ENCODE measurements at places on chromosomes 1 and 21. TPM values are rescaled to one million over a fixed set of nuclear protein-coding genes. Genes with fewer than 3 reads are reported as not detected.

Gene DSCAM
- not detected for polyA plus RNA-seq

Gene OR2T2
- polyA plus RNA-seq, result not detected

Gene DRAXIN
- 0.08 TPM for polyA plus RNA-seq

Gene SYT2
- polyA plus RNA-seq, result not detected

Gene ST3GAL3
- polyA plus RNA-seq, result 16.1 TPM

Gene KRTAP13-2
- polyA plus RNA-seq, result not detected

Gene CYB5RL
- polyA plus RNA-seq, result 4.8 TPM

Gene ZNF697
- polyA plus RNA-seq, result not detected

Gene PIK3C2B
- polyA plus RNA-seq, result 8.5 TPM

Gene STIL
- polyA plus RNA-seq, result 0.48 TPM

Gene TAF12
- polyA plus RNA-seq, result 47.2 TPM

Gene NUF2
- 0.13 TPM for polyA plus RNA-seq

Gene KCNE1
- polyA plus RNA-seq, result not detected

Gene C1orf56
- 4.9 TPM for polyA plus RNA-seq

GRCh38 chr1:32199717-32200072 is 700 bp upstream of the CCDC28B start:
- H3K27ac ChIP-seq, result peak overlapping the region; percentile 98
- DNase-seq, result no peak
- peak overlapping the region; percentile 96 for H3K4me3 ChIP-seq
- H3K36me3 ChIP-seq, result no peaks in the 10 kb centered on the region
- no peaks in the 10 kb centered on the region for H3K27me3 ChIP-seq

- H3K4me3 ChIP-seq, result no peak overlapping the region
- peaks cover 6% of the 10 kb centered on the region for H3K36me3 ChIP-seq
- H3K4me1 ChIP-seq, result peaks cover 99% of the 10 kb centered on the region
- no peak for DNase-seq
- H3K27me3 ChIP-seq, result no peaks in the 10 kb centered on the region
Observed at GRCh38 chr1:206691604-206692003, 6.9 kb downstream of the MAPKAPK2 start.

DNA sequence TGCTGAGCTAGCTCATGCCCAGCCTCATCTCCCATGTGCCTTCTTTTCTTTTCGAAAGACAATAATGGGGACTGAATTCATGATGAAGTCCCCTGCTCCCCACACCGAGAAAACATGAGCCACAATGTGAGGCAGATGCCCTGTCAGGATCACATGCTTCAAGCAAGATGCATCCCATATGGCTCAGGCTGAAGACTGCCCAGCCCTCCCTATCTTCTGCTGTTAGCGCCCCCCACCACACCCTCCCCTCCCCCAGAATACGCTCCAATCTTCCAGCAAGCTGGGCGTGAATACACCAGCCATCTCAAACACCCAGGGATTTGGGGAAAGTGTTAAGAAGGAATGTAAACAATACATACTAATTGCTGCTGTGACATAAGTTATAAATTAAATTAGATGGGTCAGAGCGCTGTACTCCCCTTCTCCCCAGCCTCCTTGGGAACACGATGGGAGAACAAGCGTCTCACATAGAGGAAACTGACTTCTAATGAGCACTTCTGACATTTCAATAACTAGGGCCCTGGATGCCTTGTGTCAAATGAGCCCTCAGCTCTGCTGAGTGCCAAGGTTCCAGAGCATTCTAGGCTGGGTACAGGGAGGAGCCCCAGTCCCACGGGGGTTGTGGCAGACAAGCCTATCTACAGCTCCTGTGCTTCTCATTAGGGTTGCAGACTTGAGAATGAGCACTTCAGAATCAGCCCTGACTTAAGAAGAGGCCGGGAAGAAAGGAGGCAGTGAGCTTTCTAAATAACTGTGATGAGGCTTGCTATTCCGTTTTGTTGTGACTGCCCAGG is 55.6 kb downstream of the TNR start:
- H3K4me1 ChIP-seq, result peaks cover 4% of the 10 kb centered on the region
- H3K4me3 ChIP-seq, result no peak overlapping the region
- H3K27me3 ChIP-seq, result peaks cover 15% of the 10 kb centered on the region
- no peaks in the 10 kb centered on the region for H3K36me3 ChIP-seq

- H3K27me3 ChIP-seq, result no peaks in the 10 kb centered on the region
- DNase-seq, result peak; percentile 15
Observed at GRCh38 chr1:113872219-113872935, 865 bp upstream of the PTPN22 start.

DNA sequence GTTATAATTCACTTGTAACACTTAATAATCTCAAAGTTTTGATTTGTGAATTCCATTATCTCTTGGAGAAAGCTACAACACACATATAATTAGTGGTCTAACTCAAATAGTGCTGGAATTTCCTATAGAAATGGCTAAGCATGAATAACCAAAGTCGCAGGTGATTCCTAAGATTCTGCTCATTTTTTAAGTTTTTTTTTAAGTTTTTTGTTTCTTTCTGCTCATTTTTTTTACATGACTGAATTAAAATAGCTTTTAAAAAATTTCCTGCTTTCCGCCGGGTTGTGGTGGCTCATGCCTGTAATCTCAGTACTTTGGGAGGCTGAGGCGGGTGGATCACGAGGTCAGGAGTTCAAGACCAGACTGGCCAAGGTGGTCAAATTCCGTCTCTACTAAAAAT is 90.4 kb downstream of the APP start:
- H3K27ac ChIP-seq, result no peak overlapping the region
- H3K36me3 ChIP-seq, result peaks cover 12% of the 10 kb centered on the region
- no peak overlapping the region for H3K4me3 ChIP-seq
- peaks cover 15% of the 10 kb centered on the region for H3K4me1 ChIP-seq
- no peak for DNase-seq

DNA sequence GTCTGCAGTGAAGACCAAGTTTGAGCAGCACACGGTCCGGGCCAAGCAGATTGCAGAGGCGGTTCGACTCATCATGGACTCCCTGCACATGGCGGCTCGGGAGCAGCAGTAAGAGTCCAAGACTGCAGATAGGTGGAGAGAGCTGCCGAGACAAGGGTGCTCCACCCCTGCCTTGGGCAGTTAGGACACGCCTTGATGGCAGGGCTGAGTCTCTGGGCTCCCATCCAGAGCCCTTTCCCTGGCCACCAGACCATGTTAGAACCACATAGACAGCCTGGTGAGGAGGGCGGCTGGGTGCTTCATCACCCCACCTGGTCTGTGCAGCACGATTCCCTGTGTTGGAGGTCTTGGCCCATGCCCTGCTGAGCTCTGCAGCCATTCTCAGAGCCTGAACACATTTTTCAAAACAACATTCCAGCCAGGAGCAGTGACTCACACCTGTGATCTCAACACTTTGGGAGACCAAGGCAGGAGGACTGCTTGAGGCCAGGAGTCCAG is 17.3 kb upstream of the MIIP start:
- no peaks in the 10 kb centered on the region for H3K27me3 ChIP-seq
- no peak overlapping the region for H3K4me3 ChIP-seq

GRCh38 chr21:37767984-37768383 is 148.3 kb downstream of the KCNJ6 start:
- no peaks in the 10 kb centered on the region for H3K36me3 ChIP-seq
- H3K4me3 ChIP-seq, result no peak overlapping the region
- H3K27ac ChIP-seq, result no peak overlapping the region
- no peak for DNase-seq

GRCh38 chr1:170301596-170301995 is 155.8 kb downstream of the NTMT2 start:
- H3K4me1 ChIP-seq, result no peaks in the 10 kb centered on the region
- no peak overlapping the region for H3K27ac ChIP-seq
- H3K27me3 ChIP-seq, result no peaks in the 10 kb centered on the region

GRCh38 chr1:116166011-116166571 is 54.9 kb downstream of the MAB21L3 start:
- no peaks in the 10 kb centered on the region for H3K36me3 ChIP-seq
- no peak for DNase-seq
- H3K27ac ChIP-seq, result no peak overlapping the region
- peaks cover 20% of the 10 kb centered on the region for H3K4me1 ChIP-seq
- no peak overlapping the region for H3K4me3 ChIP-seq
- peaks cover 32% of the 10 kb centered on the region for H3K27me3 ChIP-seq

GRCh38 chr1:64569411-64569810 is 99.5 kb downstream of the CACHD1 start:
- no peak overlapping the region for H3K27ac ChIP-seq
- H3K4me3 ChIP-seq, result no peak overlapping the region
- no peak for DNase-seq
- H3K36me3 ChIP-seq, result no peaks in the 10 kb centered on the region

GRCh38 chr1:189970331-189971230 is 507.1 kb downstream of the BRINP3 start:
- no peaks in the 10 kb centered on the region for H3K4me1 ChIP-seq
- H3K27ac ChIP-seq, result no peak overlapping the region

DNA sequence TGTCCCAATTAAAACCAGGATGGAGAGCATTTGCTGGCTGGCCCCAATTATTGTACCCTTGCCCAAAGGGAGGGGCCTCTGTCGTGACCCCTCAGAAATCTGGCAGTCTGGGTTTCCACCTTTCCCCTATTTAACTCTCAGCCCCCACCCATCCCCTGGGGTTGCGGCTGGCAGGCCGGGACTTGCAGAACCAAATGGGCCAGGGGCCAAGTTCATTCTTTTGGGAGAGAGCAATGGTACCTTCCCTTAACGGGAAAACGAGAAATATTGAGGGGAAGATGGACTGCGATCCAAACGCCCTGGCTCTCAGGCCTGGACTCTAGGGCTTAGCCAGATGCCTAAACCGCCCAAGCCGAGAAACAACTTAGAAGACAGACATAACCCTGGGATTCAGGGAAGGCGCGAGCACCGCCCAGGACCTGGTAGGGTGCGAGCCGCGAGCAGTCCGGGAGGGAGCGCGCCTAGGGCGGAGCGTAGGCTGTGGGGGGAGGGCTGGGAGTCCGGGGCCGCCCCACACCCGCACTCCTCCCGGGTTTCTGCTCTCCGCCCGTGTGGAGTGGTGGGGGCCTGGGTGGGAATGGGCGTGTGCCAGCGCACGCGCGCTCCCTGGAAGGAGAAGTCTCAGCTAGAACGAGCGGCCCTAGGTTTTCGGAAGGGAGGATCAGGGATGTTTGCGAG is at the start of gene SLC27A3:
Gene SLC27A3, plus strand, starts transcription at position 628 of the 678 bp plus-strand sequence. CDS start 91 bp downstream, outside the sequence.
- no peaks in the 10 kb centered on the region for H3K27me3 ChIP-seq
- no peaks in the 10 kb centered on the region for H3K36me3 ChIP-seq
- no peak for DNase-seq
- peak within 1 kb of the TSS; percentile 86 for H3K4me3 ChIP-seq
- H3K4me1 ChIP-seq, result peaks cover 52% of the 10 kb centered on the region

- no peak overlapping the region for H3K4me3 ChIP-seq
- no peak for DNase-seq
- H3K36me3 ChIP-seq, result no peaks in the 10 kb centered on the region
Observed at GRCh38 chr1:38261574-38261973, 215.0 kb upstream of the POU3F1 start.

GRCh38 chr1:26696654-26697430 is 1.0 kb downstream of the ARID1A start:
- DNase-seq, result peak; percentile 72
- H3K27ac ChIP-seq, result peak overlapping the region; percentile 74
- H3K27me3 ChIP-seq, result no peaks in the 10 kb centered on the region
- no peaks in the 10 kb centered on the region for H3K36me3 ChIP-seq
- H3K4me3 ChIP-seq, result peak overlapping the region; percentile 68

DNA sequence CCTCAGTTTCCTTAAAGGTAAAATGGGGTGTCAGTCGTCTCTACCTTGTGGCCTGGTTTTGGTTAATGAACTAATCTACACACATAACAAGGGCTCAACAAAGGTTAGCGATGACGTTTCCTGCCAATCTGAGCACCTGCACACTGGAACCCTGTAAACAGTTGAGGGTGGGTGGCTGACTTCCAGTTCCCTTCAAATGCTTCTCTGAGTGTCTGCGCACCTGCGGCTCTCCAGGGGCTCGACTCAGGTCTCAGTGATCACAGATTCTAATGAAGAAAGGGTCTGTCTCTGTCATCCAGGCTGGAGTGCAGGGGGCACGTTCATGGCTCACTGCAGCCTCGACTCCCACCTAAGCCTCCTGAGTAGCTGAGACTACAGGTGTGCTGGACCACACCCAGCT is 3.3 kb upstream of the AGPAT3 start:
- H3K27ac ChIP-seq, result no peak overlapping the region
- H3K27me3 ChIP-seq, result no peaks in the 10 kb centered on the region
- no peak overlapping the region for H3K4me3 ChIP-seq

- H3K4me1 ChIP-seq, result peaks cover 40% of the 10 kb centered on the region
- no peak for DNase-seq
- no peaks in the 10 kb centered on the region for H3K36me3 ChIP-seq
- no peak overlapping the region for H3K27ac ChIP-seq
Observed at GRCh38 chr1:12614402-12615158, 3.4 kb downstream of the DHRS3 start.

DNA sequence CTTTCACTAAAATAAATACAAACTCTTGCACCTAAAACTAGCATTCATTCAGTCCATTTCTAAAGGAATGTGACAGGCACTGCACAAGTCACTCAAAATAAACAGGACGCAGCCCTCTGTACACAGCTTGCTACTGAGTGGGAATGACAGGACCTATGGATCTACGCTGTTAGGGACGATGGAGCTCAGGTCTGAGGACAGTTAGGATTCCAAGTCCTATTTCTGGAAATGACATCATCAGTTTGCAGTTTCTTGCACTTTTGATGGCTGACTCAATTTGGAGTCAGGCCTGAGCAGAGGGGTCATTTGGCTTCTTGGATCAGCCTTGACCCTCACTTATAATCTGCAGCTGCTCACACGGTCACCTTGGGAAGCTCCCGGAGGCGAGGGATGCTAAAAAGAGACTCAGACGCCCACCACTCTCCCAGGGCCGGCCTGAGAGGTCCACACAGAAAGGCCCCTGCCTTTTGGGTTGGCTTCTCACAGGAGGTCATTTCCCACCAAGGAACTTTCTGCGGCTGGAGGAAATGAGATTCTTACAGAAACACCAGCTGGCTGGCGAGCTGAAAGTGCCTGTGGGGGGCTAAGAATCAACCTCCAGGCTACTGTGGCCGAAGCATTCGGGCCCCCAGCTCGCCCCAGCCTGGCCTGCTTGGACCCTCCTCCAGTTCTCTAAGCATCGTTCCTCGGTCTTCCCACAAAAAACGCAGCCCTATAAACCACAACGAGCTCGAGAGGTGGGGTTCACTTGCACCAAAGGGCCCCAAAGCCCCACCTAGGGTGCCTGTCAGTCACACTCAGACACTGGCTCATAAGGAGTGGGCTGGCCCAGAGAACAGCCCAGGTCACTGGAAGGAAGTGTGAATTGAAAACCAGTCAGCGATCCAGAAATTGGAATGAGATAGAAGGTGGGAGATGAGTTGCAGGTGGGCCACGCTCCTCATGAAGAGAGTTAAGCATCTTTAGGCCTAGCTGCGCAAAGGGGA is 8.9 kb upstream of the PDE9A start:
- H3K27ac ChIP-seq, result no peak overlapping the region
- H3K4me3 ChIP-seq, result no peak overlapping the region
- H3K27me3 ChIP-seq, result no peaks in the 10 kb centered on the region
- no peak for DNase-seq
- H3K4me1 ChIP-seq, result no peaks in the 10 kb centered on the region
- no peaks in the 10 kb centered on the region for H3K36me3 ChIP-seq

DNA sequence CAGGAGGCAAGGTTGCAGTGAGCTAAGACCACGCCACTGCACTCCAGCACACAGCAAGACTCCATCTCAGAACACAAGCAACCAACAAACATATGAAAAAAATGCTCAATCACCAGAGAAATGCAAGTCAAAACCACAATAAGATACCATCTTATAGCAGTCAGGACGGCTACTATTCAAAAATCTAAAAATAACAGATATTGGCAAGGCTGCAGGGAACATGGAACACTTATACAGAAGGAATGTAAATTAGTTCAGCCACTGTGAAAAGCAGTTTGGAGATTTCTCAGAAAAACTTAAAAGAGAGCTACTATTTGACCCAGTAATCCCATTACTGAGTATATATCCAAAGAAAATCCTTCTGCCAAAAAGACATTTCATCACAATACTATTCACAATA is 27.6 kb upstream of the POGK start:
- peaks cover 55% of the 10 kb centered on the region for H3K27me3 ChIP-seq
- H3K4me1 ChIP-seq, result no peaks in the 10 kb centered on the region
- no peaks in the 10 kb centered on the region for H3K36me3 ChIP-seq
- DNase-seq, result no peak

Measured in naive B cell (primary cell).